ENCODE measurements at places on chromosomes 7 and 10. TPM values are rescaled to one million over a fixed set of nuclear protein-coding genes. Genes with fewer than 3 reads are reported as not detected.

TAS2R5 gene
- polyA plus RNA-seq: 0.87 TPM

SAP25 gene
- 2.5 TPM for polyA plus RNA-seq

AKR1C1 gene
- 124 TPM for polyA plus RNA-seq

SEC24C gene
- 47.6 TPM for polyA plus RNA-seq
